ENCODE measurements at places on chromosomes 2 and 18. TPM values are rescaled to one million over a fixed set of nuclear protein-coding genes. Genes with fewer than 3 reads are reported as not detected.

- no peak for DNase-seq
These were observed 89.6 kb upstream of the PPP1CB start for GRCh38 chr2:28662044-28662443.

GRCh38 chr2:41595240-41595639 lies 452.6 kb upstream of the PKDCC start:
- DNase-seq = no peak

- DNase-seq = no peak
These were observed 56.1 kb downstream of the CNTNAP5 start for GRCh38 chr2:124081154-124081716.

DNA sequence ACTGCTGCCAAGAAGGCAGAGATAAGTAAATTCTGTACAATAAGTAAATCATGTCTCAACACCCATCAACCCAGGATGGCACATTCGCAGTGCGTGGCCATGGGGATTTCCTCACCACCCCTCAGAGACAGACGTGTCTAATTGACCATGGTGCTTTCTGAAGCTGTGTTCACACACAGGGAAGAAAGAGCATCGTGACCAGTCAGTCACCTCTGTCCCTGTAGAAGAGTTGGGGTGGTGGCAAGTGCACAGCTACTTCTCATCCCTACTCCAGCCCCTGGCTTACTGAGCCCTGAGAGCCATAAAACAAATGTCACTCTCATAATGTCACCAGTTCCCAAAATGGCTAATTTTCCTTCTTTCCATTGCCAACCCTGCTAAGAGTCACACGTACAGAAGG lies 31.3 kb upstream of the MLPH start:
- no peak for DNase-seq

- no peak for DNase-seq
These were observed 55.3 kb upstream of the RMDN2 start for GRCh38 chr2:37869771-37870170.

Gene REG3G
- total RNA-seq = not detected

Gene ONECUT2
- total RNA-seq = 6.2 TPM
